Fibroblast of skin of abdomen (primary cell): ENCODE measurements at places on chromosomes 7 and 10.

DNA sequence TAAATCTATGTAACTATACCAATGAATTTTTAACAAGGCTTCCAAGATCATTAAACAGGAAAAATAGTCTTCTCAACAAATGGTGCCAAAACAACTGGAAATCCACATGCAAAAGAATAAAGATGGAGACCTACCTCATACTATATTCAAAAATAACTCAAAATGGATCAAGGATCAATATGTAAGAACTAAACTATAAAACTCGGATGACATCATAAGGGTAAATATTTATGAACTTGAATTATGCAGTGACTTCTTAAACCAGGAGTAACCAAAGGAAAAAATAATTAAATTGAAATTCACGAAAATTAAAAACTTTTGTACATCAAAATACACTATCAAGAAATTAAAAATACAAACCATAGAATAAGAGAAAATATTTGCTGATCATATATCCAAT, 728.7 kb upstream of the GHITM start:
- DNase-seq: no peak

GRCh38 chr7:114997487-114998404, 75.9 kb downstream of the MDFIC start:
- DNase-seq: no peak

GRCh38 chr10:48800007-48800675, 115.5 kb downstream of the WDFY4 start:
- no peak for DNase-seq

GRCh38 chr10:86252079-86252478, 114.5 kb downstream of the GRID1 start:
- DNase-seq: no peak

- DNase-seq: no peak
Observed at GRCh38 chr10:23280419-23281043, 64.1 kb downstream of the C10orf67 start.

- DNase-seq: no peak
Observed at GRCh38 chr10:118369641-118370205, 27.6 kb upstream of the FAM204A start.

GRCh38 chr7:47574482-47575329, 7.2 kb downstream of the TNS3 start:
- DNase-seq: peak; percentile 57
